NCI-H2081 treated with DMSO at 0.1 percent for 48 hours (cell line): ENCODE measurements at places on chromosomes 1 and 21.
A peak's percentile ranks its signal among the peaks of the same experiment; 100 is the strongest.

GRCh38 chr1:84724128-84724860 is 34.0 kb upstream of the SSX2IP start:
- no peak for DNase-seq

DNA sequence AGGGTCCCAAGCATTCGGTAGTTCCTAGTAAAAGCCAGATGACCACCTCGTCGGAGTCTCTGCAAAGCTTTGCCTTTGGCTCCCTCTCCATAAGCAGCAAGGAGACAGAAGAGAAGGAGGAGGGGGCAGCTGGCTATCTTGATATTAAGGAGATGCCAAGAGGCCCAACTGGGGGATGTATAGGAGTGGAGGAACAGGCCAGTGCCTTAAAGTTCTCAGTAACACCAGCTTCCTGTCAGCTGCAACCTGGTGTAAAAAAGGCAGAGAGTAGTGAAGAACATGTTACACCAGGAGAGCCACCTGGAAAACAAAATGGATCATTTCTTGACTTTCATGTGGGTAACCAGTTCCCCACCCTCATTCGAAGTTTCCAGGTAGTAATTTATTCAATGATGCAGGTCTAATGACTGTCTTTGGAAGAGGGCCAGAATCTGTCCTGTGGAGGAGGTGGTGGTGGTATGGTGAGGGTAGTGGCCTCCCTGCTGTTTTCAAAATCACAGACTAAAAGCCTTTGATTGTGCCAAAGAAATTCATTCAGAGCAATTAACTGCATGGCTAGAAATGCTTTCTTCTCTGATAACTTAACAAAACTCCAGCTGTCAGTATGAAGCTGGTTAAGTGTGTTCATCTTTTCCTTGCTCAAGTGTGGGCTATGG is 27.3 kb downstream of the TMEM200B start:
- peak; percentile 77 for DNase-seq

- no peak for DNase-seq
These were observed 91.6 kb upstream of the TTC39A start for GRCh38 chr1:51421964-51422363.

- no peak for DNase-seq
These were observed 34.7 kb downstream of the RCAN1 start for GRCh38 chr21:34580181-34580700.

- no peak for DNase-seq
These were observed 24.0 kb upstream of the DMRTB1 start for GRCh38 chr1:53435151-53435550.

GRCh38 chr1:39894884-39895495 is 6.7 kb downstream of the MYCL start:
- DNase-seq = no peak

GRCh38 chr21:26782331-26782730 is 62.9 kb downstream of the ADAMTS1 start:
- DNase-seq = no peak
